ENCODE measurements at places on chromosomes 16 and 17. TPM values are rescaled to one million over a fixed set of nuclear protein-coding genes. Genes with fewer than 3 reads are reported as not detected.

DNA sequence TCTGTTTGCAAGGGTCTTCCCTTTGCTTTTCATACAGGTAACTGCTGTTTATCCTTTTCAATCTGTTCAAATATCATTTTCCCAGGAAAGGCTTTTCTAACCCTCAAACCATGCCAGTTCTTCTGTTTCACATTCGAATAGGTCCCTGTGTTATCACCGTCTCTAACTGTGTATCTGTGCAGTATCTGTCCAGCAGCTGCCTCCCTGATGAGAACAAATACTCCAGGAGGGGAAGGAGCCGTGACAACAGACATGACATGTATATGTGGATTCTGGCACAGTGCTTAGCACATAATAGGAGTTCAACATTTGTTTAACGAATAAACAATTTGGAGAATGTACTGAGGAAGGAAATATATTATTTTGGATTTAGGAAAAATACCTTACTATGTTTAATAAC, 95.7 kb downstream of the STX8 start:
- H3K4me3 ChIP-seq: no peak overlapping the region
- H3K36me3 ChIP-seq: no peaks in the 10 kb centered on the region
- no peaks in the 10 kb centered on the region for H3K27me3 ChIP-seq

The SLC6A2 gene
- 24.8 TPM for total RNA-seq

The EFCAB13 gene
- total RNA-seq: 2.7 TPM

DNA sequence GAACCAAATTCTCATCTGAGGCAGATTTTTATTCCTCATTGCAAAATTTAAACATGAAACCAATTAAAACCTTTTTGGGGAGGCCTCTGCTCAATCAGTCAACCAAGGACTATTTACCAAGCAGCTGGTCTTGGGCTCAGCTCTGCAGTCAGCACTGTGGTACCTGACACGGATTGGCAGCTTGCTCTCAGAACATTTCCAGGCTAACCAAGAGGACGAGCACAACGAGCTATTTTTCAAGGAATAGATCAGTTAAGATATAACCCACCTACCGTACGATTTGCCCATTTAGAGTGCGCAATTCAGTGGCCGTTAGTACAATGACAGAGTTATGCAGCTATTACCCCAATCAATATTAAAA, 26.4 kb upstream of the KLHDC4 start:
- H3K4me3 ChIP-seq: no peak overlapping the region
- no peak overlapping the region for H3K27ac ChIP-seq
- peaks cover 25% of the 10 kb centered on the region for H3K4me1 ChIP-seq
- no peak for DNase-seq
- no peaks in the 10 kb centered on the region for H3K27me3 ChIP-seq

GRCh38 chr17:43342589-43342890, 56.3 kb upstream of the ARL4D start:
- H3K4me3 ChIP-seq: no peak overlapping the region
- H3K4me1 ChIP-seq: peaks cover 7% of the 10 kb centered on the region
- H3K27ac ChIP-seq: no peak overlapping the region
- no peaks in the 10 kb centered on the region for H3K36me3 ChIP-seq
- DNase-seq: no peak
- no peaks in the 10 kb centered on the region for H3K27me3 ChIP-seq

DNA sequence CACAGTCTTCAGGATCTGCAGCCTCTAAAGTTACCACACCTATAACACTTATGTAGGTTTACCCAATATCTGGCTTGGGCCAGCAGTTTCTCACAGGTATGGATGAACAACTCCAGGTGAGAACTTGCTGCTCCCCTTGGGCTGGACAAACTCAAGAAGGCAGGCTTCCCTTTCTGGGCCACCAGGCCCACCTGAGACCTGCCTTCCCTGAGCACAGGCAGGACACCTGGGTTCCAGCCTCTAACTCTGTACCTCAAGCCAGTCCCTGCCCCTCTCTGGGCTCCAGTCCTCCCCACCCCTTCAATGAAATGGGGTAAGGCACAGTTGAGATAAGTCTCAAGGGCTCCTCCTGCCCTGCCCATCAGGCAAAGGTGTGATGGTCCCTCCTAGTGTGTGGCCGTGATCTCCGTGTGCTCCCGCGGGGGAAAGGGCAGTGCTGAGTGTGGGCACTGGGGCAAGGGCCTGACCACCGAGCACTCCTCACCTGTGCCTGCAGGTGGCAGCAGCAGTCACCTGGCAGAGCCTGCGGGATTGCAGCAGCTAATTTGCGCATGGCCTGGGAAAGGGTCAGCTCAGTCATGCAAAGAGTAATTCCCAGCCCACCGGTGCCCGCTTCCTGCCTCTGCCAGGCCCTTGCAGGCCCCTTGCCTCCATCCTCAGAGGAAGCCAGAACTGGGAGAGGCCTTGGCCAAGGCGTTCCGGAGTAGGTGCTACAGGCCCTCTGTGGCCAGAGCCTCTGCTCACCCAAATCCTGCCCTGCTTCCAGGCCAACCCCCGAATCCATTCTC, 28.2 kb upstream of the ADGRG1 start:
- no peaks in the 10 kb centered on the region for H3K36me3 ChIP-seq
- H3K4me3 ChIP-seq: no peak overlapping the region
- peaks cover 3% of the 10 kb centered on the region for H3K27me3 ChIP-seq
- H3K4me1 ChIP-seq: peaks cover 5% of the 10 kb centered on the region

DNA sequence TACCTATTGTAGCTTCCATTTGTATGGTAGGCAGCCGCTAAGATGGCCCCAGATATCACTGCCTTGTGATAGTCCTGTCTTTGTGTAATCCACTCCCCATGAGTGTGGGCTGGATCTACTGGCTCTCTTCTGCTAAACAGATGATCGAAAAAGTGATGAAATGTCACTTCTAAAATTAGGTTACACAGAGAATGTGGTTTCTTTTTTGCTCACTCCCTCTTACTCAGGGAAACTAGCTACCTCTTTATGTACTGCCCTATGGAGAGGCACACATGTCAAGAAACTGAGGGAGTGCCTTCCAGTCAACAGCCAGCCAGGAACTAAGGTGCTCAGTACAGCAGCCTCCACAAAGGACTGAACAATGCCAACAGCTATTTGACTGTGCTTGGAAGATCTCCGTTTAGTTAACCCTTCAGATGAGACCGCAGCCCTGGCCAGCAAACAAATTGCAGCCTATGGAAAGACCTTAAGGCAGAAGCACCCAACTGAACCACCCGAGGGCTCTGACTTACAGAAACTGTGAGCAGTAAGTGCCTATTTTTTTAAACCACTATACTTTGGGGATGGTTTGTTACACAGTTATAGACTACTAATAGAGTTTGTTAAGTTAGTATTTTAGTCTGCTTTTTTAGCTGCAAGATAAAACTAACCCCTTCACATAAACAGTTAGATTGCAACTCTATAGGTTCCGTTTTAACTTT, 113.2 kb upstream of the MAF start:
- no peak for DNase-seq
- no peaks in the 10 kb centered on the region for H3K36me3 ChIP-seq
- H3K4me3 ChIP-seq: no peak overlapping the region
- no peaks in the 10 kb centered on the region for H3K4me1 ChIP-seq
- H3K27ac ChIP-seq: no peak overlapping the region

- H3K36me3 ChIP-seq: no peaks in the 10 kb centered on the region
- no peaks in the 10 kb centered on the region for H3K27me3 ChIP-seq
- H3K27ac ChIP-seq: no peak overlapping the region
- H3K4me1 ChIP-seq: no peaks in the 10 kb centered on the region
- H3K4me3 ChIP-seq: no peak overlapping the region
These were observed 96.7 kb downstream of the SYCE1L start for GRCh38 chr16:77295896-77296295.

GRCh38 chr16:56732366-56732765, 2.4 kb downstream of the NUP93 start:
- H3K36me3 ChIP-seq: no peaks in the 10 kb centered on the region
- H3K4me3 ChIP-seq: no peak overlapping the region
- H3K4me1 ChIP-seq: peaks cover 36% of the 10 kb centered on the region

The SLFN14 gene
- total RNA-seq: not detected

- no peak for DNase-seq
- peaks cover 19% of the 10 kb centered on the region for H3K4me1 ChIP-seq
- H3K27me3 ChIP-seq: no peaks in the 10 kb centered on the region
- H3K36me3 ChIP-seq: peaks cover 46% of the 10 kb centered on the region
- no peak overlapping the region for H3K4me3 ChIP-seq
These were observed 39.4 kb downstream of the WDR45B start for GRCh38 chr17:82608816-82609215.

The TBC1D3B gene
- total RNA-seq: 6.1 TPM

- H3K36me3 ChIP-seq: peaks cover 98% of the 10 kb centered on the region
- no peak for DNase-seq
- H3K4me3 ChIP-seq: no peak overlapping the region
- H3K27ac ChIP-seq: no peak overlapping the region
These were observed 28.8 kb downstream of the HEATR6 start for GRCh38 chr17:60049936-60050335.

- H3K4me1 ChIP-seq: peaks cover 34% of the 10 kb centered on the region
- H3K27ac ChIP-seq: no peak overlapping the region
- no peak overlapping the region for H3K4me3 ChIP-seq
- H3K27me3 ChIP-seq: no peaks in the 10 kb centered on the region
These were observed 3.4 kb downstream of the SLC25A11 start for GRCh38 chr17:4936436-4936835.

- peaks cover 10% of the 10 kb centered on the region for H3K36me3 ChIP-seq
- H3K4me3 ChIP-seq: peak overlapping the region; percentile 61
- H3K27ac ChIP-seq: peak overlapping the region; percentile 93
- H3K4me1 ChIP-seq: peaks cover 39% of the 10 kb centered on the region
- no peak for DNase-seq
These were observed 1.1 kb upstream of the WBP2 start for GRCh38 chr17:75856062-75856756.

- H3K4me3 ChIP-seq: no peak overlapping the region
- H3K36me3 ChIP-seq: no peaks in the 10 kb centered on the region
- DNase-seq: no peak
- H3K27ac ChIP-seq: peak overlapping the region; percentile 71
These were observed 51.8 kb upstream of the AKAP1 start for GRCh38 chr17:57033296-57033695.

The MT1A gene
- 5.2 TPM for total RNA-seq

DNA sequence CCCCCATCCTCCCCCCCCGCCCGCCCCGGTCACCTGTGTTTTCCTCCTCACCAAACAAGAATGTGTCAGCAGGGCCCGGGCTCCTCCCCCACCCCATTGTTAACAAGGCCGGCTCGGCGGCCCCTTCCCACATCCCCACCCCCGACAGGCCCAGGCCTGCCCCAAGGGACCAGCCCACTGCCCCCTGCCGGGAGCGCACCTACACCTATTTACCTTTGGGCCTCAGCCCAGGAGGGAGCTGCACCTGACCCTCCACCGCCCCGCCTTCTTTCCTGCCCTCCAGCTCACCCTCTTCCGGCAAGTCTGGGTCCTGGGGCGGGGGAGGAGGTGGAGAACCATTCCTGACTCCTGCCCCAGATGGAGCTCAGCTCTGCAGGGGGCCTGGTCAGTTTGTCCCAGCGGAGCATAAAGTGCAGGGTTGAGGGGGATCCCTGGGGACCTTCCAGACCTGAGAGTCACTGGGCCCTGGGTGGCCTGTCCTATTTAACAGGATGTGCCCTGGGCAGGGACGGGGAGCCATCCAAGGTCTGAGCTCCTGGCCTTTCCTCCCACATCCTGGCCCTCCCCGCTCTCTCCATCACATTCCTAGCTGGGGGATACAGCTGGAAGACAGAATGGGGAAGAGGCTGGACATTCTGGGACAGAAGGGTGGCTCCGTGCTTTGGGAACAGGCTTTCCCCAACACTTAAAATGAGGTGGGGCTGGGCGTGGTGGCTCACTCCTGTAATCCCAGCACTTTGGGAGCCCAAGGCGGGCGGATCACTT, 8.3 kb downstream of the FOXJ1 start:
- peaks cover 56% of the 10 kb centered on the region for H3K27me3 ChIP-seq
- H3K27ac ChIP-seq: no peak overlapping the region
- no peak for DNase-seq
- no peaks in the 10 kb centered on the region for H3K36me3 ChIP-seq
- peaks cover 13% of the 10 kb centered on the region for H3K4me1 ChIP-seq
- H3K4me3 ChIP-seq: no peak overlapping the region

- no peaks in the 10 kb centered on the region for H3K4me1 ChIP-seq
- H3K4me3 ChIP-seq: no peak overlapping the region
- DNase-seq: no peak
- H3K36me3 ChIP-seq: no peaks in the 10 kb centered on the region
- H3K27me3 ChIP-seq: peaks cover 6% of the 10 kb centered on the region
These were observed 11.8 kb upstream of the IL21R start for GRCh38 chr16:27390151-27390550.

DNA sequence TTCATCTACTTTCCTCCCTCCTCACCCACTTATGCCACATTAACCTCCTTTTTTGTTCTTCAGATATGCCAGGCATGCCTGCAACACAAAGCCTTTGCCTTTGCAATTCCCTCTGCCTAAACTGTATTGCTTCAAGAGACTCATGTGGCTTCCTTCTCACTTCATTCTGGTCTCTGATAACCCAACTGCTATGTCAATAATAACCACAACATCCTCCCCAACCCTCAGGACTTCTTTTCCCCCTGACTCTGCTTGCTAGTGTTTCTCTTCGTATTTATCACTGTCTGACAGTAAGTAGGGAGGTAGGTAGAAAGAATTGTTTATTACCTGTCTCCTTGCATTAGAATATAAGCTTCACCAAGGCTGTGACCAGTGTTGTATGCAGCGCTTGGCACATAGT, 22.4 kb downstream of the RBL2 start:
- no peaks in the 10 kb centered on the region for H3K27me3 ChIP-seq
- H3K36me3 ChIP-seq: peaks cover 99% of the 10 kb centered on the region

- no peaks in the 10 kb centered on the region for H3K36me3 ChIP-seq
- no peak overlapping the region for H3K27ac ChIP-seq
- no peaks in the 10 kb centered on the region for H3K27me3 ChIP-seq
- no peak for DNase-seq
- no peaks in the 10 kb centered on the region for H3K4me1 ChIP-seq
These were observed 586.5 kb upstream of the GOT2 start for GRCh38 chr16:59320657-59321056.

The DCXR gene
- 191 TPM for total RNA-seq

- H3K4me3 ChIP-seq: no peak overlapping the region
- H3K27ac ChIP-seq: no peak overlapping the region
- H3K36me3 ChIP-seq: no peaks in the 10 kb centered on the region
- H3K4me1 ChIP-seq: peaks cover 7% of the 10 kb centered on the region
- DNase-seq: no peak
- H3K27me3 ChIP-seq: no peaks in the 10 kb centered on the region
These were observed 14.7 kb downstream of the C17orf67 start for GRCh38 chr17:56819030-56819429.

- no peak for DNase-seq
- no peak overlapping the region for H3K4me3 ChIP-seq
- H3K27ac ChIP-seq: no peak overlapping the region
- H3K27me3 ChIP-seq: peaks cover 15% of the 10 kb centered on the region
- no peaks in the 10 kb centered on the region for H3K36me3 ChIP-seq
These were observed 6.5 kb downstream of the TM4SF5 start for GRCh38 chr17:4777969-4778760.

GRCh38 chr17:34408439-34408838, 45.4 kb upstream of the CCL1 start:
- H3K27me3 ChIP-seq: peaks cover 35% of the 10 kb centered on the region
- H3K27ac ChIP-seq: no peak overlapping the region
- no peak for DNase-seq
- H3K4me3 ChIP-seq: no peak overlapping the region
- no peaks in the 10 kb centered on the region for H3K36me3 ChIP-seq
